Substantia nigra (tissue), 51 donors: ENCODE measurements at places on chromosomes 2 and 18.

DNA sequence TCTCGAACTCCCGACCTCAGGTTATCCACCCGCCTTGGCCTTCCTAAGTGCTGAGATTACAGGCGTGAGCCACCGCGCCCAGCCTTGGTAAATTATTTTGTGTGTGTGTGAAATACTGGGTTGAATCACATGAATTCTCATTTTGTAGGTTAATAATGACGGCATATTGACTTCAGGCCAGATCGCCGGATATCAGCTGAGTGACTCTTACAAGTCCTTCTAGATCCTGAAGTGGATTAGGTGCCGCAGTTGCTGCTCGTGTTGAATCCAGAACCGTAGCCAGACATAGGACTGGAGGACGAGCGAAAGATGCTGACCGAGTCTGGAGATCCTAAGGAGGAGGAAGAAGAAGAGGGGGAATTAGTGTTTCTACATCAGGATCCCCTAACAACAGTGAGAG is 12.2 kb upstream of the KIF3C start:
- DNase-seq: no peak

GRCh38 chr2:142100970-142101369 is 29.8 kb downstream of the LRP1B start:
- no peak for DNase-seq

GRCh38 chr2:48439102-48439501 is 90.9 kb upstream of the STON1 start:
- no peak for DNase-seq

- no peak for DNase-seq
These were observed 35.2 kb downstream of the ST3GAL5 start for GRCh38 chr2:85853499-85854165.

GRCh38 chr18:57437402-57437765 is 2.2 kb downstream of the ONECUT2 start:
- DNase-seq: no peak

- no peak for DNase-seq
These were observed 16.1 kb downstream of the ADD2 start for GRCh38 chr2:70751881-70752280.

GRCh38 chr2:237185553-237185925 is 99.8 kb downstream of the COPS8 start:
- DNase-seq: no peak

GRCh38 chr18:47501946-47502345 is 250.5 kb upstream of the SKOR2 start:
- DNase-seq: no peak

DNA sequence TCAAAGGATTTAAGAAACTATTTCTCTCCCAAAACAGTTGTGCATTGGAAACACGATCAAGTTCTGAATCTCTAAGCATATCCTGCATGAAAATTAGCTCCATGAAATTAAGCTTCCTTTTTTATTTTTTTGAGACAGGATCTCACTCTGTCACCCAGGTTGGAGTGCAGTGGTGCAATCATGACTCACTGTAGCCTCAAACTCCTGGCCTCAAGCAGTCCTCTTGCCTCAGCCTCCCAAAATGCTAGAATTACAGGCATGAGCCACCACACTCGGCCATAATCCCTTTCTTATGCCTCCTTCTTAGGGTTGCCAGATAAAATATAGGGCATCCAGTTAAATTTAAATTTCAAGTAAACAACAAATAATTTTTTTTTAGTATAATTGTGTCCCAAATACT is 124.4 kb downstream of the ARL4C start:
- DNase-seq: no peak

DNA sequence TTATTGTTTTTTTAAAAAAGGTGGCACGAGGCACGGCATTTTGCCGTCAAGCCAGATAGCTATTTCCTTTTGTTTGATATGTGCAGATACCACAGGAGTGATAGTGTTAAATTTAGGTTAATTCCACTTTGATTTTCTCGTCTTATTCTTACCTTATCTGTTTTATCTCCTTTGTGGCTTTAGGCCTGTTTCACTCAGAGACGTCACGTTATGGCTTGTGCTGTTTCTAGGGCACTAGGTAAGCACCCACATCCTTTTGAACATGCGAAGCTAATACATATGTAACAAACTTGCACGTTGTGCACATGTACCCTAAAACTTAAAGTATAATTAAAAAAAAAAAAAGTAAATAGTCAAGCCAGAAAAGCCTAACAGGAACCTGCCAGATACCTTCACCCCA is 57.8 kb downstream of the C18orf63 start:
- DNase-seq: no peak

GRCh38 chr18:25190472-25190871 is 161.5 kb downstream of the ZNF521 start:
- no peak for DNase-seq

- no peak for DNase-seq
These were observed 117.6 kb downstream of the PRKCE start for GRCh38 chr2:45769056-45769455.

- DNase-seq: no peak
These were observed 132.7 kb upstream of the STON1 start for GRCh38 chr2:48397281-48397680.

DNA sequence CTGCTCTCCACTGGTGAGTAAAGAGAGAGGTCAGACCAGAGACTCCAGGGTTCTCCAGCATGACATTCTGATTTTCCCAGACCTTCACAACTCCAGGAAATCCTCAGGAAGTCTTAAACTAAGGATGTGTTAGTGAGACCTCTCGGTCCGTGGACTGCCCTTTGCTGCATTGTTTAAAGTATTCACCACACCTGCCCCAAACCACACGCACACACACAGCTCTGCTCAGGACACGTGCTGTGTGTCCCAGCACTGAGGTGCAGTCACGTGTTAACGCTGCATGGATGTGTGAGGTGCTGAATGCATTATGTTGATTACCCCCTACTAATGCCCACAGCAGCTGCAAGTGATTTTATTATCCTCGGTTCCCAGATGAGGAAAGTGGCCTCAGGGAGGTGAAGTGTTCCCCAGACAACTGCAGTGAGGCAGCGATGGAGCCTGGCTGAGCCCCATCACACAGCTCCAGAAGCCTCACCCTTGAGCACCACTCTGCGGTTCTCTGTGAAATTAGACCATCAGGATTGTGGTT is 68.4 kb downstream of the TRAPPC12 start:
- DNase-seq: no peak

DNA sequence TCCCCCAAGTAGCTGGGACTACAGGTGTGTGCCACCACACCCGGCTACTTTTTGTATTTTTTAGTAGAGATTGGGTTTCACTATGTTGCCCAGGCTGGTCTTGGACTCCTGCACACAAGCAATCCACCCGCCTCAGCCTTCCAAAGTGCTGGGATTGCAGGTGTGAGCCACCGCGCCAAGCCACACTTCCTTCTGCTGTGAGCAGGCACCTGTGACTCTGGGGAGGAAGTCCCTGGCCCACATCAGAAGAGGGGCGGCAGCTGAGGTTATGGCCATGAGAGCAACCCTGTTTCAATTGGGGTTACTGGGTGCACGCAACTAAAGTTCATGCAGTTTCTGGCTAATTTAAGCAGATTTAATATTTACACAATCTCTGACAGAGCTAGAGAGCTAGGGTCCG is 91.0 kb downstream of the PLB1 start:
- DNase-seq: no peak

GRCh38 chr2:150526006-150526405 is 38.5 kb upstream of the RND3 start:
- no peak for DNase-seq

DNA sequence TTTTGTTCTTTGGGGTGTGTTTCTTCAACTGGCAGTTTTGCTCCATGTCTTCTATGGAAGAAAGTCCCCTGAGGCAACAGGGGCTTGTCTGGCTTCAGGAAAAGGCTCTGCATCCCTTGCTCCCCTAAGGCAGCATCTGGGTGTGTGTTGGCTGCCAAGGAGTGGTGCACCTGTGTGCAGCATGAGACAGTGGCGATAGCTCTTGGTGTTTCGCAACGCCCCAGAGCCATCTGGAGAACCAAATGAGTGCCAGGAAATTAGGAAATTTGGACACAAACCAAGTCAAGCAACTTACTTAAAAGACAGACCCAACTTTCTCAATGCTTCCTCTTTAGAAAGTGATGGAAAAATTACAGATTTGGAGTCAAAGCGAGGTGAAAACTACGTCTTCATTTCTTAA is 1044.4 kb upstream of the CNTNAP5 start:
- no peak for DNase-seq

- no peak for DNase-seq
These were observed 128.4 kb downstream of the RNF152 start for GRCh38 chr18:61764381-61764780.

DNA sequence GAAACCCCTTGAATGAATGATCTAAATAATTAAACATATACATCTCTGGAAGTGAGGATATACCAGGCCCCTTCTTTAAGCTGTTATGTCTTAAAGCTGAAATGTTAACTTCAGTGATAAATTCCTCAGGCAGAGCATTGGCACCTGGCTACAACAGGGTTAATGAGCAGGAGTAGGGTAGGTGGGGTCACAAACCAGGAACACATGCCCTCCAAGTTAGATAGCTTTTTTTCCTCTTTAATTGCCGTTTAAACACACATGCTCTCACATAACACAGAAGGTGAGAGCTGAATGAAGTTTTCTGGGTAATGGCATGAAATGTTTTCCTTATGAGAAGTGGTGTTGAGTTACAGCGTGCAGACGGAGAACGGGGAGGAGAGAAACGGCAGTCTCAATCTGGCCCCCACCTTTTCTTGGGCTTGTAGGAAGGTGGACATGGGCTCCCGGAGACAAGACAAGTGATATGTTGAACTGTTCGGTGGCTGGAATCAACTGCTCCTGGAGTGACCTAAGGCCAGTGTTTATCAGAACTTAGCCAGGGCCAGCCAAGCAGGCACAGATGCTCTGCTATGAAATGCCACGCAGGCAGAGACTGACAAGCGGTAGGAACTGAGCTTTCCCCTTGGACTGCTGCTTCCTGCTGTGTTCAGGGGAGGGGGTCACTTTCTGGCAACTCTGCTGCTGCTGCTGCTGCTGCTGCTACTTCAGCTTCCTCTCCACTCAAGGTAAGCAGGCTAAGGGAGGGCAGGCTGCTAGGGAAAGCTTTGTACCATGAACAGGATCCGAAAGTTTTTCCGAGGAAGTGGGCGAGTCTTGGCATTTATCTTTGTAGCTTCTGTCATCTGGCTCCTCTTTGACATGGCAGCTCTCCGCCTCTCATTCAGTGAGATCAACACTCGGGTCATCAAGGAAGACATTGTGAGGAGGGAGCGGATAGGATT is at the start of gene GALNT5:
TSS of gene GALNT5 (plus strand) at position 394 of the 941 bp plus-strand sequence. CDS start at position 772, 378 bp downstream.
- no peak for DNase-seq

- no peak for DNase-seq
These were observed 56.3 kb upstream of the CHAC2 start for GRCh38 chr2:53711271-53711780.

DNA sequence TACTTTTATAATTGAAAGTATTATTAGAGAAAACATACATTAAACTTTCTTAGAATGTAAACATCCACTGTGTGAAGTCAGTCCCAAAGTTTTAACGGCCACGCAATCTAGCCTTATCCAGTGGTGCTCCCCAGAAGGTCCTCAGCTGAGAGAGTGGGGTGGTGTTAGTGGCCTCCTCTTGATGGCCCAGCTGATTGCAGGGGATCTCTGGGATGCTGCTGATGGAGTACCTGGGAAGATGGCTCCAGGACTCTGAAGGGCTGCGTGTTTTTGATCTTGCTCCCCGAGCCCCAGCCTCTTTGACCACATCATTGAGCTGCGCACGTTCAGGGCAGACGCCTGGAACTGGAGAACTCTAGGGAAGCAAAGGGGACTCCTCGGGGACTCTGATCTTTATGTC is 181.4 kb downstream of the FAM210A start:
- no peak for DNase-seq

DNA sequence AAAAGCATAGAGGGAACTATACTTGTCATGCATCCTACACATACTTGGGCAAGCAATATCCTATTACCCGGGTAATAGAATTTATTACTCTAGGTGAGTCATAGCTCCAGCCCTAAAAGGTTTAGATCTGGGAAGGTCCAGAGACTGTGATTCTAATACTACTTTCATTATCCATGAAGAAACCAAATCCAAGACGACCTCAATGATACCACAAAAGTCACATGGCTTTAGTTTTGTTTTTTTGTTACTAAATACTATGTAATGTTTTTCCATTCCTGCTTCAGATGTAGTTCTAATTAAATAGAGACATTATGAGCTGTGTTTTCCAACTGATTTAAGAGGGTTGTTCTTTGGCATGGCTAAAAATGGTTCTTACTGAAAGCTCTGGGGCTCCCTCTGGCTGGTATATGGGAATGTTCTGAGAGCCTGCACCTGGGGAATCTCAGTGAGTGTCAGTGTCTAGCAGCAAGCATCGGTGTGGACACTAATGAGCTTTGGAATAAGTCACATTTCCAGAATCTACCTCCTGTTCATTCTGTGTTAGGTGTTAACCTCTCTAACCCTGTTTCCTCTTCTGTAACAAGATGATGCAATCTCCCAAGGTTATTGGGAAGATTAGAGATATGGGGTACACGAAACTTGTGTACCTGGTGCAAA is 20.5 kb upstream of the IL1RL2 start:
- no peak for DNase-seq

DNA sequence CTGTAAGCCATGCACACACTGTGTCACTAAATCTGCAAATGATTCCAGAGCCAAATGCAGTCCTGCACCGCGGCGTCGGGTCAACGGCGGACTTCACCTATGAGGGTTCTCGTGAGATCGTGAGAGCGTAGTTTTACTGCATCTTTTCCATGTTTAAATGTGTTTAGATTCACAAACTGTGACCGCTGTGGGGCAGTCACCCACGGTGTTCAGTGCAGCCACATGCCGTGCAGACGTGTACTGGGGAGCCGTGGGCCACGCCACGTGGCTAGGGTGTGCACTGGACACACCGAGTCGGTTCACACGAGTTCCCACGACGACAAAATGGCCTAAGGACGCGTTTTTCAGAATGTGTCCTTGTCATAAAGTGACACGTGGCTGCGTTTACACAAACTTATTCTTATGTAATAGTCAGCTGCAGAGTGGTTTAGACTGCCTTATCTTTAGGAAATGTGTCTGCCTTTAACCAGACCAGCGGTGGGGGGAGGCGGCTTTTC is 34.1 kb downstream of the NFATC1 start:
- DNase-seq: no peak

DNA sequence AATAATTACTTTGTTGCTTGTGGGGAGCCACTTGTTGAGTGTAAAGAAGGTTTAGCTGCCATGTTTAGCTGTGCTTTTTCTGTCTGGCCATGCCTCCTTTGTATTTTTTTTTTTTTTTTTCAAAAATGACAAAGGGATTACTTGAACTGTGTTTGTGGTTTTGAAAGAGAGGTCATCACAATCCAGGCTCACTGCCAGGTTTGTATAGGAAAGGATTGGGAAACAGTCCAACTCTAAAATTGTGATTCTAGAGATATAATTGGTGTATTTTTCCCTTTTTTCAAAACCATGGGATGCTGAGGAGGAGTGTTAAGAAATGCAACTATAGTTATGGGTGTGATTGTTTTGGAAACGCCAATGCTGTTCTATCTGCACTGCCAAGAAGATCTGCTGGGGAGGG is 4.3 kb downstream of the ITPRIPL1 start:
- DNase-seq: no peak

- DNase-seq: no peak
These were observed 1043.3 kb upstream of the PIK3C3 start for GRCh38 chr18:40911582-40912254.

GRCh38 chr2:27822049-27822448 is 50.5 kb downstream of the MRPL33 start:
- no peak for DNase-seq
